IPS DF 19.7 (cell line): ENCODE measurements at places on chromosomes 7 and 10.

DNA sequence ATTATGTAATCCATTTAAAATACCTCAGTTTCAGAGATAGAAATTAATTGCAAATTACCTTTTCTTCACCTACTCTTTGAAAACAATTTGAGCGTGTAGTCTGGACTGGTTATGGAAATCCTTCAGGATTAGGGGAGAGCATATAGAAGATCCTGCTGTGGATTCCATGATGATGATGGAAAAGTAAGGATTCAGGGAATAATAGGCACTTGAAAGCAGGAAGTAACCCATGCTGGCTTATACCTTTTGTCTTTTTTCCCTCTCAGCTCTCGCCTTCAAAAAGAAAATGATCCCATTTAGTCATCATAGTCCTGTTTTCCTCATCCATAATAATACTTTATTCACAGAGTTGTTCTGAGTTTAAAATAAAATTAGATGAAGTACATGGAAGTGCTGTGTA lies 4.4 kb downstream of the HBP1 start:
- no peak for DNase-seq

DNA sequence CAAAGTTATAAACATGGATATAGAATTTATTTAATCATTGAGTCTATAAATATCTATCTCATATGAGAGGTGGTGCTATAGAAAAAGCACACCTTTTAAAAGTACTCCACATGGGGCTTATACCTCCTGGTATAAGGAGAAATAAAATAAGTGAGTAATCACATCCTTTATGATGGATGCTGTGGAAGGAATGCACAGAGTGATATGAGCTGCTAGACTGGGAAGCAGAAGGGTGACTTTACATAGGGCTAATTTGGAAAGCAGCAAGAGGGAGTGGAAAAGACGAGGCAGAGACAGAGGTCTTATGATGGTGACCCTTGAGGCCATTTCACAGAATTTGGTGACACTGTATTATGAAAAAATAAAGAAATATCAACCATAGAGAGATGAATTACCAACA lies 59.4 kb upstream of the AHR start:
- DNase-seq = no peak

DNA sequence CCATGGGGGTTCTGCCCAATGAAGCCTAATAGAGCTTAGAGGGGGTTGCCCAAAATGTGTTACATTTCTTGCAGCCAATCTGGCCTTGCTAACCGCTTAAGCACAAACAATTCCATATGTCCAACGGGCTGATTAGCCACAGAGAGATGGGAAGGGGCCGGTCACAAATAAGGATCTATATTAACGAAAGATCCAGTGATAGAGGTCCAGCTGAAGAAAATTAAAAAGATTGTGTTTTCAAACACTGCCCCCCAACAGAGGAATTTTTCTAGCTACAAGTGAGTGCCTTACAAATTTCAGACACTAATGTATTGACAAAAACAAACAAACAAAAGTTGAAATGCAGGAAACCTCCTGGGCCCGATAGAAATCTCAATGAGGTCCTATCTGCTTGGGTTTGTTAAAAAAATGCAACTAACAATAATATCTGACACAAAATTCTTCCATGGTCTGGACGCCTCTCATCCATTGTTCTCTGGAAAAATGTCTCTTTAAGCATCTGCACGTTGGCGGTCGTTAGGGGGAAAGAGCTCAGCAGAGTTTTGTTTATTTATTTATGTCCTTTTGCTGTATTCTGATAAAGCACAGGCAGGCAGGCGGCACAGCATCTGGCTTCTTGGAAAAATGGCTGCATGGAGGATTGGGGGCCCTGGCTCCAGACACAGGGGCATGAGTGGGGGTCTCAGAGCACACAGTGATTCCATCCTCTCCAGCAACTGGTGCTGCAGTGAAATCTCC lies 402.0 kb downstream of the RPS24 start:
- DNase-seq = no peak

DNA sequence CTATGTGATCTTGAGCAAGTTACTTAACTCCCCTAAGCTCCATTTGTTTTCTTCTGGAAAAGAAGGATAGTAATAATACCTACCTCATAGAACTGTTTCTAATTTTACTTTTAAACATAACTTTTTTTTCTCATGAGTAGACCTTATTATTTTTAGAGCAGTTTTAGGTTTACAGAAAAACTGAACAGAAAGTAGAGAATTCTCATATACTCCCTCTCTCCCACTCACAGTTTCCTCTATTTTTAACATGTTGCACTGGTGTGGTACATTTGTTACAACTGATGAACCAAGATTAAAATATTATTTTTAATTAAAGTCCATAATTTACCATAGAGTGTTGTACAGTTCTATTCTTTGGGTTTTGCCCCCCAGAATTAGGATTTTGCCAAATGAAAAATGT lies 221.3 kb upstream of the CSTF2T start:
- DNase-seq = no peak

DNA sequence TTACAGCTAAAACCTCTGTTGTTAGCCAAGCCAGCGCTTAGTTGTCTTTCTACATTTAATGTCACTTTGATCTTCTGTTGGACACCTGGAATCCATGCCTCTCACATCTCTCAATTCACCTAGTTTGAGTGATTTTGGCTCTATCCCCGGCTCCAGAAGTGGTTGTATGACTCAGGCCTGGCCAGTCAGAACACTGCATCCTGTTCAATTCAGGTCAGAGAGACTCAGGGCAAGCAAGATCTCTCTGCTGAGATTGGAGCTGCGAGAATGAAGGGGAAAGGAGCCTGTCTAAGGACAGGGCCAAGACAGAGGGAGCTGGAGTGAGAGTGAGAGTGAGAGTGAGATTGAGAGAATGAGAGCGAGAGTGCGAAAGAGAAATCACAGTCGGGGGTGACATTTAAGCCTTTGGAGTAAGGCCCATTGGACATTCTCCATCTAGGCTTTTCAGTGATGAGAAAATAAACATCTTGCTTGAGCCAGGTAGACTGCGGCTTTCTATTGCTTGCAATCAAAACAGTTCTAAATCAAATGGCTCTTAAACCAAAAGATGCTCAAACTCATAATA lies 83.3 kb upstream of the DYNC1I1 start:
- no peak for DNase-seq

DNA sequence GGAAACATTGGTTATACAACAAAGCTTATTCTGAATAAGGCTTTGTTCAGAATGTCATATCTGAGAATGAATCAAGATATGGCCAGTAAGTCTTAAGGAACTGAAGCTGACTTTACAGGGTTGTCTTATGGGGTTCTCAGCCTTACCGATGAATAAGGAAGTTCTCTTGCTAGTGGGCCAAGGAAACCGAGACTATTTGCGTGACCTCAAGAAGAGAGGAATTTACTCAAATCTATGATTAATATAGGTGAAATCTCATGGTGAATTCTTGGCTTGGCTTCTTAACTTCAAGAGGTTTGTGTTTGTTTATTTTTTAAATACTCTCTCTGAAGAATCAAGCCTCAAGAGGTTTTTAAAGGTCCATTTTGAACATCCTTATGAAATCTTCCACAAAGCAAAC lies 4.7 kb upstream of the MRLN start:
- DNase-seq = no peak

GRCh38 chr10:17665747-17666146 lies 21.8 kb downstream of the STAM start:
- DNase-seq = no peak

- DNase-seq = no peak
These were observed 17.2 kb upstream of the CFAP46 start for GRCh38 chr10:132959559-132959961.

DNA sequence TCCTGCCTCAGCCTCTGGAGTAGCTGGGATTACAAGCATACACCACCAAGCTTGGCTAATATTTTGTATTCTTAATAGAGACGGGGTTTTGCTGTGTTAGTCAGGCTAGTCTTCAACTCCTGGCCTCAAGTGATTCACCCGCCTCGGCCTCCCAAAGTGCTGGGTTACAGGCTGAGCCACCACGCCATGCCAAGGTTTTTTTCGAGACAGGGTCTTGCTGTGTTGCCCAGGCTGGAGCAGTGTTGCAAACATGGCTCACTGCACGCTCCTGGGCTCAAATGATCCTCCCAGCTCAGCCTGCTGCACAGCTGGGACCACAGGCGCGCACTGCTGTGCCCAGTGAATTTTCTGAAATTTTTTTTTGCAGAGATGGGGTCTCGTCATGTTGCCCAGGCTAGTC lies 3.3 kb upstream of the SEC31B start:
- no peak for DNase-seq

GRCh38 chr7:149869867-149870266 lies 3.9 kb upstream of the ATP6V0E2 start:
- no peak for DNase-seq

GRCh38 chr7:108145401-108145800 lies 15.2 kb upstream of the LAMB4 start:
- DNase-seq = no peak

DNA sequence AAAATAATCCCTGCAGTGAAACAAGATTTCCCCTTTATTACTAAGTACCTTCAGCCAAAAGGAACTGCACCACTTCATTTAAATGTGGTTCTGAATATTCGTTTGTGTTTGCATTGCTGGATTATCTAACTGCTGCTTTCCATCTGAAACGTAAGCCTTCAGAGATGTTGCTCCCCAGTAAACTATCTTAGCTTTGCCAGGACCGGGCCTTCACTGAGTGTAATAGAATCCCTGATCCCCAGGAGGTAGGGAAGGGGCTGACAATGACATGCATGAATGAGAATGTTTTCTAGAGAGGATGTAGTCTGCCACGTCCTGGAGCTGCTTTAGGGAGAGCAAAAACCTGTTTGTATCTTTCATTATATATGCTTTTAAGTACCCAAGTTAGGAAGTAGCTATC lies 19.5 kb upstream of the INSYN2A start:
- no peak for DNase-seq

DNA sequence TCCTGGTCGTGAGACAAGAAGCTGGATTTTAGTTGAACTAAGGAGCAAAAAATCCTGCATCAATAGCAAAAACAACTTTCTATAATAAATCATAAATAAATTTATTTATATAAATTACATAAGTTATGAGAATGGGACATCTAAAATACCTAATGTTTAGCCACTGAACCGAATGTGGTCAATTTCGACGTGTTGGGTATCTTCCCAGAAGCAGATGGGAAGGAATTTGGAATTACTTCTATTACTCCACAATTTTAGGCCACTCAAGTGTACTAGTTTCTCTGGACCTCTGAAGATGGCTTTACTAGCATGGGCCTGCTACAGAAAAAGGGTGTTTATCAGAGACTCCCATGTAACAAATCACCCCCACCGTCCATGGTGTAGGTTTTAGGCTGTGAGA lies 172.0 kb downstream of the PRPF18 start:
- DNase-seq = no peak

DNA sequence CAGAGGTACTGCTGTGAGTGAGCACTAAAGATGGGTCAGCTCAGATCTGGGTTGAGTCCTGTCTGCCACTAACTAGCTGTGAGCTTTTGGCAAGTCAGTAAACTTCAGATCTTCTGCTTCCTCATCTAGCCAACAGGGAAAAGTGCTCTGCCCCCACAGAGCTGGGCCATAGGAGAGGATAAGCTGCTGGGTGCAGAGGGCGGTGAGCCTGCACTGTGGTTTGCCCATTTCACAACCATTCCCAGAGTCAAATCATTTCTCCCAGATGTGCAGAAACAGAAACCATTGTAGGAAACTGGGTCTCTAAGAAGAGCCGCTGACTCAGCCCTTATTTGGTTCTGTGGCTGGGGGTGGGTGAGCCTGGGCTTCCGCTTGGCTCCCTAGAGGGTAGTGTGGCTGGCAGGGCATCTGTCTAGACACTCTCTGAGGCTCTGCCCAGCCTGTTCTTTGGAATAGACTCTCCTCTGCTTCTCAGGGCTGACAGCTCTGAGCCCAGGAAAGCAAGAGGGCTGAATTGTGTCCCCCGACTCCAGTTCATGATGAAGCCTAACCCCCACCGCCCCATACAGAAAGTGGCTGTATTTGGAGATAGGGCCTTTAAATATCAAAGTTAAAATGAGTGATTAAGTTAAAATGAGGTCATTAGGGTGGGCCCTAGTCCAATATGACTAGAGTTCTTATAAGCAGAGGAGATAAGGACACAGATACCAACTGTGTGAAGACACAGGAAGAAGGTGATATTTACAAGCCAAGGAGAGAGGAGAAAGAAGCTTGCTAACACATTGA lies 29.5 kb upstream of the ARHGAP22 start:
- no peak for DNase-seq

- DNase-seq = no peak
These were observed 164.4 kb upstream of the NAMPT start for GRCh38 chr7:106448992-106449859.

- DNase-seq = no peak
These were observed 194.8 kb upstream of the KMT2E start for GRCh38 chr7:104818961-104819880.

GRCh38 chr10:27998954-27999275 lies at the start of gene ODAD2:
Gene ODAD2, minus strand, starts transcription at chr10:27999079. Its CDS starts 3,937 bp downstream, at chr10:27995142.
- no peak for DNase-seq

DNA sequence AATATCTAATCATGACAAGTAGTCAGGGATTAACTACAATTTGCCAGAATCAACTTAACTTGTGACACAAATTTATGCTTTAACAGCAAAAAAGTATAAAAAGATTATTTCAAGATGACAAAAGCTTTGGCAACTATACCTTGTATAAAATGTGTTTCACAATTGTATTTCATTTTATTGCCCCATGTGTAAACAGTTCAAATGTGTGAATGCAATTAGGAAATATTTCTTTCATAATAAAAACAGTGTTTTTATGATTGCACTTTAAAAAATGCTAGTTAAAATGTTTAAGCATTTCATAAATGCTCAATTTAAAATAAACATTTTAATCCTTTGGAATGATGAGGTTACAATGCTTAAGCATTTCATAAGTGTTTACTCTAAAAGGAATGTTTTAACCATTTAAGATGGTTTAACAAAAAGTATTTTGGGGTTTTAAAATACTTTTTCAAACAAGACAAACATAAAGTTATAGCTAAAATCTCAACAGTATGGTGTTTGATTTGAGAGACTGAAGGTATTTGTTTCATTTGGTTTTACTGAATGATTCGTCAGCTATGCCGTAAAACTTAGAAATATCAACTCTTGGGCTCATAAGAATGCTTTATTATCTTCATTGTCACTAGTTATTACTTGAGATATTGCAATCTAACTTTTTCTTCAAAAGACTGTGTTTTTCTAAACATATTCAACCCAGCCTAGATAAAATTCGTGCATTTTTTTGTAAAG lies 50.1 kb downstream of the SFTPD start:
- DNase-seq = no peak

- DNase-seq = no peak
These were observed 69.1 kb upstream of the ITGB1 start for GRCh38 chr10:33027088-33027487.

DNA sequence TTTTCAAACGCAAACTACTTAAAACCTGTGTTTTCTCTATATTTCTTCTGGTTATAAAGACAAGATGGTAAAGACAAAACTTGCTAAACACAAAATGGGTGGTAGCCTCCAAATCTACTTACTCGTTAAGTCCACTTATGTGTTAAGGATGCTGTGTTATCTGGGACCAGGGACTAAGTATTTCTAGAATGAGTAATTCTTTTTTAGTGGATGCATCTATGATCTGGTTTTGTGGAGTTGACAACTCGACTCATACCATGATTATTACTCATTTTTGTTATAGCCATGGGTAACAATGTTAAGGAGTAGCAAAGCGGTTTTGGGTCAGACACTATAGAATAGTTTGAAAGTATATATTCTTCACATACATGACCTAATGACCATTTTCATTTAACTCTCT lies 239.5 kb upstream of the FOXP2 start:
- no peak for DNase-seq
